Suppressor macrophage (primary cell): ENCODE measurements at places on chromosomes 7 and 10.

- peak; percentile 6 for DNase-seq
These were observed 13.4 kb downstream of the NOC3L start for GRCh38 chr10:94349327-94349726.

DNA sequence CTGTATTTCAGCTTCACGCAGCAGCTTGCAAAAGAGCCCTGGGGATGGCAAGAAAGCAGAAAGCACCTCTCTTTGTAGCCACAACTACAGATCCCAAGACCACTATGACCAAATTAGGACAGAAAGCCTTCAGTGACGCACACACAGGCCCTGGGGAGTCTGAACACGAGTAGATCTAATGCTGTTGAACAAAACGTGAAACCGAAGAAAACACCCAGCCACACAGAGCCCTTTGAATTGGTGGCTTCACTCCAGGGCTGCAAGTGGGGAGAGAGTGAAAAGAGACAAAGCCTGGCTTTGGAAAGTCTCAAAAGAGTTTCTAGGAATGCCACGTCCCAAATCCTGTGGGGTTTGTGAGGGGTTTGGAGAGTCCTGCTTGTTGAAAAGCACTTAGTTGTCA is 28.4 kb downstream of the PLXNA4 start:
- DNase-seq, result no peak

- no peak for DNase-seq
These were observed 38.2 kb upstream of the MYO3A start for GRCh38 chr10:25895856-25896255.

DNA sequence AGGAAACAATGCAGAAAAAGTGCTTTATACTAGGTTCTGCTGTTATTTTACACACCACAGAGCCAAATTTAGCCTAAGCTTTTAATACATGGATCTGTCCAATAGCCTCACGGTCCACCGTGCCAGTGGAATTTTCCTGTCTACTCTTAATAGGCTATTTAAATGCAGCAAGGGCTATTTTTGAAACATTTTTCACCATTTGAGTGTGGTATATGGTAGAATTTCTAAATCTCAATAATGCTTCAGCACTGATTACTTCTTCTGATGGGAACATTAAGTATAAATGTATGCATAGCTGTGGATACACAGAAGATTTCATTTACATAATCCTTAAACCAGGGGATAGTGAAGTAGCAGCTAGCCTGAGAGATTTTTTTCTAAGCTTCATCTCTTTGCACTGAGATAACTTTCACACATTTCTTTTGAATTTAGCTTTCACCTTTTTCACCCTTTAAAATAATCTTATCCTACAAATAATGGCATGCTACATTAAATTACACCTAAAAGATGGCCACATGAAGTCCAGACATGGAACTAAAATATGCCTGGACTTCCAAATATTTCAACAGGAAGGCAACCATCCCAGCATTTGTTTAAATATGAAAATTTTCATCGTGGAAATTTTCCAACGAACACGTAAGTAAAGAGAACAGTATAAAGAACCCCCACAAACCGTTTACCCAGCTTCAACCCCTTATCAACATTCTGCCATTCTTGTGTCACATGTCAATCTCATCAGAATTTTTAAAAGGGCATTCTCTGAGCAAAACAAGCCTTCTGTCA is 45.4 kb downstream of the AMPH start:
- DNase-seq, result no peak

DNA sequence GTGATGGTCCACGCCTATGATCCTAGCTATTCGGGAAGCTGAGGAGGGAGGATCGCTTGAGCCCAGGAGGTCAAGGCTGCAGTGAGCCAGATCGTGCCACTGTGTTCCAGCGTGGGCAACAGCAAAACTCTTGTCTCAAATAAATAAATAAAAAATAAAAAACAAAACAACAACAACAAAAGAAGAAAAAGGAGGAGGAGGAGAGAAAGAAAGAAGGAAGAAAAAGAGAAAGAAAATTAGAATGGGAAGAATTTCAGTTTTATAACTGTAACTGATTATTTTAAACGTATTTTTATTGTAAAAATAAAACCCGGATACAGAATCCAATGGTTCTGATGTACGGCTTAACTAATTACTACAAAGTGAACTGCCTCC is 37.2 kb upstream of the PSAP start:
- no peak for DNase-seq

GRCh38 chr7:100864263-100864845 is 2.8 kb upstream of the TRIP6 start:
- no peak for DNase-seq

DNA sequence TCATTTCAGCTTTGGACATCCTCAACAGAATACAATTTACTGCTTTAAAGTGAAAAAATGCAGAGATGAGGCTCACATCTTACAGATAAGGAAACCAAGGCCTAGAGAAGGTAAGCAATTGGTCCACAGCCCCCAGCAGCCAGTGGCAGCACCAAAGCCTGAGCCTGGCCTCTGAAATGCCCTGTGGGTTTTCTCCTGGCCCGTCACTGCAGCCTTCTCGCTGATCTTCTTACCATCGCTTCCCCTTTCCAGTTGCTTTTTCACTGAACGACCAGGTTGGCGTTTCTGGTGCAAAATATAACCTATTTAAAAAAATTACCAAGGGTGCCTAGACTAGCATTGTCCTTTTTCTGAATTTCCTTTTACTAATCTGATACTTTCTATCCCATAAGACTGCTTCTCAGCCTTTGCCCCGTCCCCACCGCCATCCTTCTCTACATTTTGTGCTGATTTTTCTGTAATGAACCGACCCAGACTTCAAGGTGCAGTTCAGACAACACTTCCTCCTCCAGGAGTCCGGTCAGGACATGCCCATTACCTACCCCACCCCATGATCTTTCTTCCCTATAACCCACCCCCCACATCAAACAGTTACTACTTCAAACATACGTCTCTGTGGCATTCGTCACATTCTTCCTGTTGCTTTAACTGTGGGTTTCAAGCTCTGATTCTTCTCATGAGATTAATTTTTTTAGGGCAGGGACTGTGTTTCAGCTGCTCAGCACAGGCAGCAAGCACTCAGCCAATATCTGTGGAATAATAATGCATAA is 289.4 kb downstream of the DNAJB6 start:
- DNase-seq, result peak; percentile 14

DNA sequence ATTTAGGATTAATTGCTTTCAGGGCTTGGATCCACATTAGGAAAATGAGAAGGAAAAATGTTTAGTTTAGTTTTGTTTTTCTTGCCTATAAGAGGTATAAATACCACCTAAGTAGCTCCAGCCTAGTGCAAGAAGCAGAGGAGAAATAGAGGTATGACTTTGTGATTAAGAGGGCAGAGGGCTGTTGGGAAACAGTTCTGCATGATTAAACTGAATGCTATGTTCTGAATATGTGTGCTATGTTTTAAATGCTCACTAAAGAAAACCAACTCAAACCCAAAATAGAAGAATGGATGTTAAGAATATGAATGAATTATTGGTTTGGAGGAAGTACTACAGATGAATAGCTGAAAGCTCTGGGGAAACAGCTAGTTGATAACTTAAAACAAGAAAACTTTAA is 7.6 kb downstream of the CALCR start:
- DNase-seq, result no peak

- peak; percentile 75 for DNase-seq
These were observed 133.4 kb downstream of the LRRC4 start for GRCh38 chr7:127897704-127898454.

- DNase-seq, result no peak
These were observed 180.8 kb downstream of the JAZF1 start for GRCh38 chr7:27999829-28000228.

DNA sequence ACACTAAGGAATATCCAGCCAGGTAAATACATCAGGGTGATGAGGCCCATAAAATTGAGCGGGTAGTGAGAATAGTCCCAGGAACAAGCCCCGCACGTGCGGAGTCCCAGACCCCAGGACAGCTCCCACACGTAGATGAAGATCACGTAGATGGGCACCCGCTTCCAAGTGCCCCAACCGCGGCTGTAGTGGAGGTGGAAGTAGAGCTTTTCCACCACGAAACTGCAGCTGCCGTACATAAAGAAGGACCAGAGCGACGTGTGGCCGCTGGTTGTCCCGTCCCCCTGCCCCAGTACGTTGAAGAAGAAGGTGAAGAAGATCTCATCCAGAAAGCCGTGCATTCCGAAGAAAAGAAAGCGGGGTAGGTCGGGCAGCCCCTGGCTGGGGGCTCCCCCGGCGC is 948 bp downstream of the TMEM229A start:
- DNase-seq, result no peak

GRCh38 chr7:141166926-141167325 is 93.1 kb downstream of the TMEM178B start:
- no peak for DNase-seq

GRCh38 chr7:80900583-80901576 is 18.0 kb downstream of the SEMA3C start:
- DNase-seq, result peak; percentile 18

DNA sequence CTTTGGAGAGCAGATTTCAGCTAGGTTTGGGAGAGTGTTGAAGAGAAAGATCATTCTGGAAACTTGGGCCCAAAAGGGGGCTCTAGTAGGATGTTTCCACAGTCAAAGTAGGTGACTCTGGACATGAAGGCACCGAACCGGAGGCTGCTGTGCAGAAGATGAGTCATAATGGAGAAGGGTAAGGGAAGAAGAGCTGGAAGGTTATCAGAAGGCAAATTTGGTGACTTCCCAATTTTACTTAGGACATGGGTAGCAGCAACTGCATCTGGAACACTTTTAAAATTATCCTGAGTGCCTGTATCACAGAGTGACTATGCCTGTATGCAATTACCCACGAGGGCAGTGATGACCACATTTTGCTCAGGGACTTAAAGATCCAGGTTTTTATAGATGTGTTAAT is 38.8 kb downstream of the PIK3AP1 start:
- DNase-seq, result peak; percentile 29

DNA sequence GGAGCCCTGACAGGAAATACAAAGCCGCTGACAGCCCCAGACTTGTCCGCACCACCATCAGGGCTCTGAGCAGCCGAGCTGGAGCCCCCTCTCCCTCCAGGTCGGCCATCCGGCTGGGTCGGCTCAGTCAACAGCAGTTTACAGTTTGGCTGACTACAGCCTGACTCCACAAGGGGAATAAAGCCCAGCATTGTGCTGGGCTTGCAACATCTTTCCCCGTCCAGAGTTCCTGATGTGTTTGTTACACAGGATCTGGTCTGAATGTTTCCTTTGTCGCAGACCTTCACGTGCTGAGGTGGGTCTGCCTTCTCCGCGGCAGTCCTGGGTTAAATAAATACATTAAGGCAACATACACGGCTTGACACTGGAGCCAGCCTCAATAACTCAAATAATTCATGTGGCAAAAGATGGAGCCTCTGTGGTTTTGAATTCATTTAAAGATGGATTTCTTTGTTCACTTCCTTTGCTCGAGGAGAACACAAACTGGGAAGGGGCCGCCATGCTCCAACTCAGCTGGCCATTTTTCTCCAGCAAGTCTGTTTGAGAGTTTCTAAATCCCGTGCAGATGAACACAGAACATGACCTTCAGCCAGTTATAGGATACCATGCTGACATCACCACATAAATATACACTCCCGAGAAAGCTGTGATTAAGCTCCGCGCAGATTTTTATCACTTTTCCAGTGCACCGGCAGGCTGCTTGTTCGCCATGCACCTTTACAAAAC is 192.1 kb downstream of the WDR11 start:
- no peak for DNase-seq

- no peak for DNase-seq
These were observed 37.0 kb downstream of the GSDME start for GRCh38 chr7:24720283-24720682.

GRCh38 chr10:30591249-30591670 is 38.3 kb downstream of the LYZL2 start:
- DNase-seq, result peak; percentile 63

GRCh38 chr10:80829562-80829961 is 291.9 kb downstream of the SH2D4B start:
- no peak for DNase-seq

- DNase-seq, result no peak
These were observed 258.5 kb downstream of the ARL4A start for GRCh38 chr7:12945901-12946300.

GRCh38 chr7:15043931-15044330 is 141.4 kb upstream of the DGKB start:
- DNase-seq, result no peak

DNA sequence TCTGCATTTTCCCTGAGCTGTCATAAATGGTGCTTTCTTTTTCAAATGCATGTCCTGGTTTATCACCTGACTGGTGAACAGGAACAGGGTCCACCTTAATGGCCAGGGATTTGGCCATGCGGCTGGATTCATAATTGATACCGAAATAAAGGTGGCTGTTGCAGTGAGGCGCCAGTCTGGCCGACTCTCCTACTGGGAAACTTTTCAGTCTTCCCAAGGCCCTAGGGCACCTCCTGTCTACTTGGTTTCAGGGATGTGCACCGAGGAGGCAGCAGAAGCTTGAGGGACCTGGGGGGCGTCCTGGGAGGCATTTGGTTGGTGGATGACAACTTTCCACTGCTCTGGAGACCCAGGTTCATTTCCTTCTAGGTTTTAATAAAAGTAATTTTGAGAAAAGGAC is 46.4 kb upstream of the FIGNL1 start:
- DNase-seq, result no peak

DNA sequence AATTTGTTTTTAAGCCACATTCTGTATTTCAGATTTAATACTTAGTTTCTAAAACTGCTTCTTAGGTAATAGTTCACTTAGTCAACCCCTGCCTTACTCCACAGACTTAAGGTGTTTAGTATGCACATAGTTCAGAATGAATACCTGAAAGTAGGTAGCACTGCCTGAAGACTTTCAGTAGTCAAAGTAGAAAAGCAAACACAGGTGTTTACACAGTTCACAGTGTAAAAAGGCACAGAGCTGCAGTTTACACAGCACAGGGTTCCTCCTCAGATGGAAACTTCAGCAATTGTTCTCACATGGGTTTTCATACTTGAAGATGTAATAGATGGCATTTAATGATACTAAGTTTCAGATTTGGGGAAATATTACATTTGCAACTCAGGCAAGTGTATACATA is 3.1 kb upstream of the PKD1L1 start:
- DNase-seq, result no peak

DNA sequence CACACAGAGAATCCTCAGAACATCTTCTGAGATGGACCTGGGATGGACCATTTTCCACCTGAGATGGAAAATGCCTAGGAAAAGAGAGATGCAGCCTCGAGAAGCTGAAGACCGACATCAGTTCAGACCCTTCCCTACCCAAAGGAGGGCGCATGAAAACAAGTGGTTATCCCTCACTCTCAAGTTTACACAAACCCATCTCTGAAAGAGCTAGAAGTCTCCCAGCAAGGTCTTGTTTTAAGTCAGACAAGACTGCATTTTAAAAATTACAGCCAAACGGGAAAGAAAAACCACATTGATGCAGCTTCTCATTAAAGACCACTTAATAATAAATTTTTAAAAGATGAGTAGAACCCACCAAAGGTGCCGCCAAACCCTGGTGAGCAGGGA is 1.3 kb downstream of the RAPGEF5 start:
- no peak for DNase-seq

DNA sequence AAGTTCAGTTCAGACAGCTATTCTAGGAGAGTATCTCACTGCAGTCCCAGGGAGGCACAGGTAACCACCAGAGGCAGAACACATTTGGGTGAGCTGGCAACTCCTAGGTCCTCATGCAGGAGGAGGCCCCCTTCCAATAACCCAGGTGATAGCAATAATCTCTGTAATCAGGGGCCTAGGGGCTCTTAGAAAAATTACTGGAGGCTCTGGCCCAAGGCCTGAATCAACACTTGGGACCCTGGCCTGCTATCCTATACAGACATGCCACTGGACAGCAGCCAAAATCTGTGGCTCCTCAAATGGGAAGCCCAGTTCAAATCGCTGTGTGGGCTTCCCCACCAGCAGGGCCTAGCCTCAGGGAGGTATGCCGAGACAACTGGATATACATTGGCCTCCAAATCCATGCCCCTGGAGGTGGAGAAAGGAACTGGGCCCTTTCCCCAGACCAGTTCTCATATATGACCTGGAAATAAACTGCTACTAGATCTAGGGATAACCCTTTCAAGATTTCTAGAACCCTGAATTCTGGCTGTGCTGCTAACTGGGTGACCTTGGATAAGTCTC is 1.6 kb downstream of the AVPI1 start:
- peak; percentile 60 for DNase-seq
